ENCODE measurements at places on chromosomes 3 and 15.

GRCh38 chr15:85993116-85993515 is 86.6 kb upstream of the AGBL1 start:
- DNase-seq, result no peak

- no peak for DNase-seq
These were observed 14.3 kb downstream of the CXCR6 start for GRCh38 chr3:45957586-45957985.

- DNase-seq, result no peak
These were observed 44.7 kb upstream of the RAD18 start for GRCh38 chr3:9007928-9008327.

- DNase-seq, result no peak
These were observed 85.3 kb upstream of the SLC6A1 start for GRCh38 chr3:10907262-10907661.

DNA sequence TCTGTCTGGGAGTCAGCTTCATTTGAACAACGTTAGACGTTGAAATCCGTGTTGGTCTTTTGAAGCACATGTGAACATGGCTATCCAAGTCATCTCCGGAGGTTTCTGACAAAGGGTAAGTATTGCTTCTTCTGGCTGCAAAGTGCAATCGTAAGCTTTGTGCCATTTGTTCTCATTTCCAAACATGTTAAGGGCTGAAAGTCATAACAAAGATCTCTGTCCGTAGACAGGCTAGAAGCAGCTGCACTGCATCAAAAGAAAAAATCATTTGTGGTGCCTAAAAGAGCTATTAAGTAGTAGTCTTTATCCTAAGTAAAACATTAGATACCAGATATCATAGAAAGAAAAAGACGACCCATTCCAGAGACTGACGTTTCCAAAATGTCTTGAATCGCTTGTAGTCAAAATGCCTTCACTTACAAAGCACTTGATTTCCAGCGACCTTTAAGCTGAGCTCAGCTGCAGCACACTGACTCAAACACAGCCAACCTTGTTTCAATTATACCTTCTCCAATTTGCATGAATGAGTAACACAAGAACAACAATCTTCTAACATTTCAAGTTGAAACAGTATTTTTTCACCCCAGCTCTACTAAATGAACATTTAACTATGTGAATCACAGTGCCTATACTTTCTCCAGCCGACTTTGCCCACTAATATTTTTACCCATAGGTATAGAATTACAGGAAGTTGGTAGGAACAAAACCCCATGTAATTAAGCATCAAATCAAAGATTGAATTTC is 76.6 kb downstream of the NEDD4 start:
- no peak for DNase-seq

- DNase-seq, result no peak
These were observed 6.6 kb downstream of the CSPG4 start for GRCh38 chr15:75705854-75706681.

- DNase-seq, result no peak
These were observed 107.9 kb upstream of the GALNT15 start for GRCh38 chr3:16066545-16066944.

DNA sequence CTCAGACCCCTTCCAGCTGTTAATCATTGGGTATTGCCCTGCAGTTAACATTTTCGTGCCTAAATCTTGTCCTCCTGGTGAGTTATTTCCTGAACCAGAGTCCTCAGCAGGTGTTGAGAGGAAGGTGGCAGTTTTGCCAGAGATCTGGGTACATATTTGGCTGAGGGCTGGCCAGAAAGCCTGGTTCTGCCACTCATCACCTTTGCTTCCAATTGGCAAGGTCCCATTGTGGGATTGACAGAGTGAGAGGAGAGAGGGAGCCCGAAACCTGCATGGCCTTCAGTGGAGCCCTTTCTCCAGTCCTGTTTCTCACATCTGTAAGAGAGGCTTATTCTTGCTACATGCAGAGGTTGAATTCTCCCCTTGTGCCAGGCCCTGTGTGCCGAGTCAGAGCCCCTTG is 8.9 kb upstream of the TKT start:
- DNase-seq, result no peak

- DNase-seq, result no peak
These were observed 175.9 kb downstream of the RPLP1 start for GRCh38 chr15:69628256-69629093.

DNA sequence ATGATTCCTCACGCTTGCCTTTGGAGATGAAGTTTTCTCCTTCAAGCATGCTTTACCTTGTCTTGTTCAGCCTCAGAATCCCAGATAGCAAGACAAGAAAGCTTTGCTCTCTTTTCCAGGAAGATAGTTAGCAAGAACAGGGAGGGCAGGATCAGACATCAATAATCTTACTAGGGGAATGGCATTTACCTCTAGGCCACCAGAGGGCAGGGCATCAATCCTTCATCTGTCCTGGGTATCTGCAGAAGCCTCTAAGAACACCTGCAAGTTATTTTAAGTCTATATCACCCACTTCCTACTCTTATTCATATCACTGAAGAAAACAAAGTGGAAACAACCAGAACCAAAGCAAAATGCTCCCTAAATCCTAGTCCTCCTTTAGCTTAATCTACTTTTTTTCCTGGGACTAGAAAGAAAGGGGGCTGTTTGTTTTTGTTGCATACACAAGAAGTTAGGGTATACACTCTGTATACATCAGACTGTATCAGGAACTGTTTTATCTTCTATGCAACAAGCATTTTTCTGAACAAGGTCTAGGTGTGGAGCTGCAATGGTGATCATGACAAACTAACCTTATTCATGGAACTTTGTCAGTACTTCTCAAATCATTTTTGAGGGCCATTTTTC is 862.5 kb downstream of the CADM2 start:
- DNase-seq, result no peak

DNA sequence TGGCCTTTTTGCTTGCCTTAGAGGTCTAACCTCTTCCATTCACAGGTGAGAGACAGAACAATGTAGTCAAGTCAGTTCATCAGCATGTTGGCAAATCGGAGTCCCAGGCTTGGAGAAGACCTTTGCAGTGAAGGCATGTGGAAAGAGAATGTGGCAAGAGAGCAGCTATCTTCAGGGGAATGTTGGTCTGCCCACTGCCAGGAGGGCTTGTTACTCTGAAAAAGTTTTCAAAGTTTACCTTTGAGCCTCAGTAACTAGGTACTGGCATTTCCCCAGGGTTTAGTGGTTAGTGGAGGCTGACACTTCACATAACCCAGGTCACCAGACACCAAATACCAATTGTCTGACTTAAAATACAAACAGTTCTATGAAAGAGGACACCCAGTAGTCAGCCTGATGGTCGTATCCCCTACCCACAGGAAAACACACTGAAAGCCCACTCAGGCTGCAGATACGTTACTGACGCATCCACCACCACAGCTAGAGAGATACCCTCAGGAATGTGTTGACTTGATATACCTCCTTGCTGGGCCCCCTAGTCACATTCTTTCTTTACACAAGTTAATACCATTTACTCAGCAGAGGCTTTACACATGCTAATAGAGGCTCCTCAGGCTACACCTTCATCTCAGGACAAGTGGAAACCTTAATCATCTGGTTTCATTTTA is 9.7 kb upstream of the ARID3B start:
- DNase-seq, result no peak

DNA sequence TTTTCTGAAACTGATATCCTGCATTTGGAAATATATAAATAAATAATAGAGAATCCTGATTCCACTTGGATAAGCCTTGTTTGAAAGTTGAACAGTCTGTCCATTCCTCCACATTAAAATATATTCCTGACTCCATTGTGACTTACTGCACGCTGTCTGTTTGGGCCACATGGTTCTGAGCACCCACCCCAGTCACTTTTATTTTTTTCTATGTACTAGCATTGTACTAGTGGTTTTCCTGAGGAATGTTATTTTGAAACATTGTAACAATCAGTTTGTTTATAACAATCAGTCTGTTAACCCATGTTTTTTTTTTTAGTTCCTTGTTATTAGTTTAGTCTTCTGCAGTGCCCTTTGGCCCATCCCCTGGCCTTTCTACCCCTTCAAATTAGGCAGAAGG is 87.4 kb upstream of the CCNL1 start:
- no peak for DNase-seq

All from effector memory CD8-positive, alpha-beta T cell (primary cell).